ENCODE measurements at places on chromosomes 2 and 18.
A peak's percentile ranks its signal among the peaks of the same experiment; 100 is the strongest.

GRCh38 chr2:239304533-239305221 is 96.1 kb downstream of the HDAC4 start:
- DNase-seq: peak; percentile 17

- no peak for DNase-seq
Measured at GRCh38 chr2:36530178-36530982, 67.6 kb downstream of the FEZ2 start.

DNA sequence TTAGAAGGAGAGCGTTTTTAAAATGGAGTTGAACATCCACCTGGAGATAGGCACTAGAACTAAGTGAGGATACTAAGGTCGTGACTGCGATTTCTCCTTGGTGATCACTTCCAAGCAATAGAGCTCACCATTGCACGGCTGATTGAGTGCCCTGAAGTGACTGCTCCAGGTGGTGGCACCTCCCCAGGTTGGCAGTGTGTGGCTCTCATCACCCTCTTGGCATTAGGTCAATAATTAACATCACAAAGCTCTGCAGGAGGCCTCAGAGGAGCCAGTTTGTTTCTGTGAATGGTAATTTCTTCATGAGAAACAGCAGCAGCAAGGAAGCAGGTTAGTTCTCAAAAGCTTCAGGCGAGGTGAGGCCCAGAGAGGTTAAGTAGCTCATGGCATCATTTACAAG is 259.6 kb downstream of the CLIP4 start:
- no peak for DNase-seq

DNA sequence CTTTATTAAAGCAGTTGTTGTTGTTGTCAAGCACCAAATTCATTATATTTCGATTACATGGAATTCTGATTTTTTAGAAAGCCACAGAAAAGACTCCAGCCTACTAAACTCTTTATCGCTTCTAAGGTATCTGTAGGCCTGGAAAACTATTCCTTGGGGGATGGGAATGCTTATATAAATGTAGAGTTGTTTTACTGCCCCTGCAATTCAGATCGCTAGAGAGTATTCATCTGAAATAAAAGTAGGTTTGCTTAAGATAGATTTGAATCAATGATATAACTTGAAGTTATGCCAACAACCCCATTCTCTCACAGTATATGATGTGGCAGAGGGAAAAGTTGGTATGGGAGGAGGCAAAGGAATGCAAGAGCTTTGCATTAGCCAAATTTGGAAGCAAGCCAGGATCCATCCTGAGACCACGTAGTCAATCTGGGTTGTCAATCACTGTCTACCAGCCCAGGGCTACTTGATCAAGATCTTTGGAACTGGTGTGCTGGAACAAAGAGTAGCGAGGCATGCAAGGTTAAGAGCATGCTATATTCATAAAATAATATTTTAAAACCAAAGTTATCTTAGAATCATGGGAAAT is 95.9 kb downstream of the LYPD6B start:
- DNase-seq: no peak

DNA sequence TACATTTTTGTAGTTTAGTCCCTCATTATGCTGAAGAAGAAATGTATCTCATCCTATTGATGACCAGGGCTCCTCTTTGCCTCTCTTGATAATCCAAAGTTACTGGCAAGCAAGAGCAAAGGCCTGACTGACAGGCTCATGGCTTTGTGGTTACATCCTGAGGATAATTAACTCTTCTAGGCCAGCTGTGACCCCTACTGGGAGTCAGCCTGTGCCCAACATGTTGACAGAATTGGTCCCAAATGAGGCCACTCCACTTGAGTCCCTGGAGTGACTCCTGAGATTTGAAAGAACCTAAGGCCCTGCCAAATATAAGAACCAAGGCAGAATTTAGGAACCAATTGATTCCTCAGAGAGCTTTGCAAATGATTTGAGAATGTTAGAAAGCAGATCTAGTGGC is 973.8 kb upstream of the CELF4 start:
- no peak for DNase-seq

DNA sequence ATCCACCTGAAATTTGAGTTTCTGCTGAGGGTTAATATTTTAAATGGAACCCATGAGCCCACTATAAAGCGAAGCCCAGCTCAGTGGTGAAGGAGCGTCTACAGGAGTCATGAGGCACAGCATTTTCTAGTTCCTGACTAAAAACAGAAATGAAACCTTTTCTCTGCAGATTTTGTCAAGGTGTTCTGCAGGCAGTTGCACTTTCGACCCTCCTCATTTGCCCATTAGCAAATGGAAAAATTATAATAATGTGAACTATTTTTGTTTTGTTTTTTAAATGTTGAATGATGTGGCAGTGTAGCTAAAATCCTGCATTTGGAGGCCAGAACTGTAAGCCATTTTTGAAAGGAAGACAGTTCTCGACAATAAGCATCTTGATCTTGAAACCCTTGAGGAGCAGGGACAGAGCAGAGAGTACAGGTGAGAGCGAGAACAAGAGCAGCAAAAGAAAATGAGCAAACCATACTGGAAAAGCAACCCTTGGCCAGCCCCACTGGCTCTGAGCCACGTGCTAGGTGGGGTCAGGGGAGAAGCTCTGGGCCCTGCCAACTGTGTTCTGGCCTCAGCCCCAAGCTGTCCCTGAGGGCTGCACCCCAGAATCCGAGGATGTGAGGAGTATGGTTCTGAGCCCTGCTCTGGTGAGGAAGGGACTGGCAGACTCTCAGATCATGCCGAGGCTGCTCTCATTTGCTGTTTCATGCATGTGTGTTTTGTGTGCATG is 26.4 kb upstream of the COPS8 start:
- DNase-seq: no peak

GRCh38 chr2:199449455-199449854 is 8.3 kb downstream of the SATB2 start:
- no peak for DNase-seq

- DNase-seq: no peak
Measured at GRCh38 chr2:195575879-195576401, 81.1 kb upstream of the SLC39A10 start.

- DNase-seq: peak; percentile 85
Measured at GRCh38 chr2:20674974-20675679, 8.2 kb downstream of the GDF7 start.

- no peak for DNase-seq
Measured at GRCh38 chr2:43142921-43143438, 83.4 kb downstream of the ZFP36L2 start.

DNA sequence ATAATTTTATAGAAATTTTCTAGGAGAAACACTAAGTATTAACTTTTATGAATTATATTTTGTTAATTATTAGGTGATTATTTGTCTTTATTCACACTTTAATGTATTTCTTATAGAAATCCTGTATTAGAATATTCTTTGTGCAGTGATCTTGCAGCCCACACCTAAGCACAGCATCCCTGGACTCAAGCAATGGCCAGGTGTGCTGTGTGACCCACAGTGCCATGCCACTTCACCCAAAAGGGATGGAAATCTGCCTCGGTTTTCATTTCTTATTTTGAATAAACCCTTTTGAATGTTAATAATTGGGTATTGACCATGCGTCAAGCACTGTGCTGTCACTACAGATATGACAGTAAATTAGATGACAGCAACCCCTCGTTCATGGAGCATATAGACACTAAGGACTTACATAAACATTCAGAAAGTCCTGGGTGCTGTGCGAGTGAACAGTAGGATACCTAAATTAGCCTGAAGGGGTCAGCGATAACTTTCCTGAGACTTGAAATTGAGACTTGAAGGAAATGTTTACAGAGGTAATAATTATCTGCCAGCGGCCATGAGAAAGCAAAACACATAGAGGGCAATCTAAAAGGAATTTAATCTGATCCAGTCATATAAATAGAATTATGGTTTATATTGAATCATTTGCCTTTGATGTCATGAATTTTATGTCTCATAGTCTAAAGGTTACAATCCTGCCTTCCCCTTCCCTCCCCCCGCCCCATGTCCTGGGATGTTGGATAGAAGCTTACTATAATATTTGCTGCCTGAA is 52.7 kb upstream of the CALCRL start:
- no peak for DNase-seq

- no peak for DNase-seq
Measured at GRCh38 chr2:99748344-99748743, 258.5 kb upstream of the REV1 start.

DNA sequence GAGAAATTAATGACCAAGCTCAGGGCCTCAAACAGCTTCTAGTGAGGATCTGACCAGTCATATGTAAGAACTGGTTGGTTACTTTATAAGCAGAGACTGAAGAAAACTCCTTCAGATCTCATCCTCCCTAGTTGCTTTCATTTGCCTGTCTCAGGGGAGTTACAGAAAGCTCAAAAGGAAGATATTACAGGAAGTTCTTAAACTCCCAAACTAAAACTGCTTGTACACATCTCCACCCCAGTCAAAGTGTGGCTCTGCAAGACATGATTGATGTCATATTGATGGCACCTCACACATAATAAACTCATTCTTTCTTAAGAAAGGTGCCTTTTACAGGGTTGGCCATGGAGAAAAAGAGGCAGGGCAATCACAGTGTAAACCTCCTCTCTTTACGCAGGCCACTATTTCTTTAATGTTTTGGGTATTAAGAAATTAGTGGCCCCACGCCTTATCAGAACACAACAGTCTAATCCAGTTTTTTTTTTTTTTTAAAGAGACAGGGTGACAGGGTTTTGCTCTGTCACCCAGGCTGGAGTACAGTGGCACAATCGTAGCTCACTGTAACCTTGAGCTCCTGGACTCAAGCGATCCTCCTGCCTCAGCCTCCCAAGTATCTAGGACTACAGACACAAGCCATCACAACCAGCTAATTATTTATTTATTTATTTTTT is 62.6 kb upstream of the STK17B start:
- no peak for DNase-seq

DNA sequence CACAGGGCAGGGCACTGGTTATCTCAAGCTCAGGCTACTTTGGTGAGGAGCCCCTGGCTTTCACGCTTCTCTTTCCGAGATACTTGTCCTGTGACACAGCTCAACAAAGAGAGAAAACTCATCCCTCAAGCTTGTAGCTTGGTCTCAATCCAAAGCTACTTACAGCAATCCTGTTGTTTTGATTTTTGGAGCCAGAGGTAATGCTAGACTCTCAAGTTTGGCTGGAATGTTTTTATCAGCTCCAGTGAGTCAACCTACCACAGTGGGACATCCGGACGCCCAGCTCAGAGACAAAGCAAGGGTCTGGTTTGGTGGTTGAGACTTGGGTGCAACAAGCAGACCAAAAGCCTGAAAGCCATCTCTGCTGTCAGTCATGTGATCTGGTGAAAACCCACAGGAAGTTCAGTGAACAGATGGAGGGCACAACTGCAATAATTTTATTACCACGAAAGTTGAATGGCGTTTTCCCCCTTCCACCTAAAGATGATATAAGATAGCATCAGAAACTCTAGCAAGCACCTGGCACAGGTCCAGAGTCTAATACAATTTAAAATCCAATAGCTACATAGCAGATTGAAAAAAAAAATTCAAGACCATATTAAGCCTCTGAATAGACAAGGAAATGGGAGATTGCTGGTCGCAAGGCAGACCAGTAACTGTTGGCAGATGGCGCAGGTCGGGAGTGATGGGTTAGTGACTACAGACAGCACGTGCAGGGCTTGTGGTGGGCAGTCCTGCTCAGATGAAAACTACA is 102.3 kb upstream of the SMAD7 start:
- DNase-seq: no peak

GRCh38 chr2:180352620-180353019 is 345.5 kb upstream of the CWC22 start:
- no peak for DNase-seq

GRCh38 chr18:79786304-79786703 is 11.4 kb upstream of the KCNG2 start:
- no peak for DNase-seq

DNA sequence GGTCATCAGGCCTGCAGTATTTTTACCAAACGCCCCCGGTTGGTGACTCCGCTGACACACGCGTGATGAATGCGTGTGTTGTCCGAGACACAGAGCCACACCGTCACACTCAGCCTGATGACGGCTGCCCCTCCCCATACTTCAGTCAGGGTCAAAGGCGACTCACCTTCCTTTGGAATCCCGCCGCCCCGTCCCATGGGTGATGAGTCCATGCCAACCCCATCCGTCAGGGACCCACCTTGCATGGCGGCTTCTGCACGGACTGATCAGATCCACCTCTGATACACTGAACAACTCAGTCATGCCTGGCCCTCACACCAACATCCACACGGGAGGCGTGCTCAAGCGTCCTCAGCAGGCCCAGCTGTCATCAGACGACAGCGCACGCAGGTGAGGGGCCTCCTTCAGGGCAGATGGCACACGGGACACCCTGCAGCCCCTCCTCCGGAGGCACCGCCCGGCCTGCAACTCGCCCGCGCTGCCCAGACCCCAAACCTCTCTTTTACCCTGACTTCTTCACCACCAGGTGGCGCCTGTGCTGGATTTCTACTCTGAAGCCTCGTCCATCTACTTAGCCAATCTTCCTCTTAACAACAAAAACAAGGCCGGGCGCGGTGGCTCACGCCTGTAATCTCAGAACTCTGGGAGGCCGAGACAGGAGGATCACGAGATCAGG is 89.2 kb downstream of the ZNF516 start:
- DNase-seq: no peak

DNA sequence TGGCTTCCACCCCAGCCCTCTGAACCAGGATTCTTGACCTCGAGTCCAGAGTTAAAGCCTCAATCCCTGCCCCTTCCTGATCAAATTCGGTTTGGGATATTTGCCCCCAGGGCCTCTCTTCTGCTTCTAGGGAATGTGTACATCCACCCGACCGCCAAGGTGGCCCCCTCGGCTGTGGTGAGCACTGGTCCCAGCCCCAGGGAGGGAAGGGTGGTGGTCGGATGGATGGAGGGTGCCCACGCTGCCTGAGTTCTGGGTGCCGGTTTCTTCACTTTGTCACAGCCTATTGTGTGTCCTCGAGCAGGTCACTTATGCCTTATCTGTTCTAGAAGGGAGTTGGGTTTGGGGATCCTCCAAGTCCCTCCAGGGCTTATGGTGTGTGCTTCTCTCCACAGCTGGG is 6.9 kb downstream of the GMPPA start:
- no peak for DNase-seq

- no peak for DNase-seq
Measured at GRCh38 chr2:73937899-73938298, 11.2 kb downstream of the DGUOK start.

- DNase-seq: no peak
Measured at GRCh38 chr2:223587301-223587700, 14.9 kb downstream of the SCG2 start.

DNA sequence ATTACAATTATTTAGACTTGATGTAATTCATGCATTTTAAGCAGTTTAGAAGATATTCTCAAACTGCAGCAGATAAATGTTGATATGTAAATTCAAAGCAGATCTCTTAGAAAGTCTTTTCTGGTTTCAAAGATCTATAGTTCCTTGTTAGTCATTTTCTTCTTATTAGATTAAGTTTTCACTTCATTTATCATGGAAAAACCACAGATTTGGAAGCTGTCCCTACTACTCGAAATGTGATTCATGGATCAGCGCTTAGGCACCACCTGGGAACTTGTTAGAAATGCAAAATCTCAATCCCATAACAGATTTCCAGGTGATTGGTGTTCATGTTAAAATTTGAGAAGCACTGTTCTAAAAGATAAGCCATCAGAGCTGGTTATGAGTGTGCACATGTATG is 92.8 kb upstream of the CDH2 start:
- DNase-seq: no peak

DNA sequence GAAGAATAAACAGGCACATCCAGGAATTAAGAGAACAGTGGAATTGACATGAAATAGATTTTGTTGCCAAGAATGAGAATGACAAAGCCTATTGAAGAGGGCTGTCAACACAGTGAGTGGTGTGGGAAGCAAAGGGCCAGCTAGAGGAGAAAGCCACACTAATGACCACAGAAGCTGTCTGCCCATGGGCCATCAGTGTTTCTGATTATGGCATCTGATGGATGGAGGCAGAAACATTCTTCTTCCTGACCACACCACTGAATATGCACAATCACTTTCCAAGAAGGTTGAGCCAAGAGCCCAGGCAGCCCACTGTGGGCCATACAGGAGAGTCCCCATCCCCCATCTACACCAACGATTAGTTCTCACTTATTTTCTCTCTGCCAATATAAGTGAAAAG is 146.0 kb upstream of the SH3BP4 start:
- DNase-seq: no peak

Measured in heart left ventricle (tissue), 16 donors.